ENCODE measurements at places on chromosomes 12 and 14.

DNA sequence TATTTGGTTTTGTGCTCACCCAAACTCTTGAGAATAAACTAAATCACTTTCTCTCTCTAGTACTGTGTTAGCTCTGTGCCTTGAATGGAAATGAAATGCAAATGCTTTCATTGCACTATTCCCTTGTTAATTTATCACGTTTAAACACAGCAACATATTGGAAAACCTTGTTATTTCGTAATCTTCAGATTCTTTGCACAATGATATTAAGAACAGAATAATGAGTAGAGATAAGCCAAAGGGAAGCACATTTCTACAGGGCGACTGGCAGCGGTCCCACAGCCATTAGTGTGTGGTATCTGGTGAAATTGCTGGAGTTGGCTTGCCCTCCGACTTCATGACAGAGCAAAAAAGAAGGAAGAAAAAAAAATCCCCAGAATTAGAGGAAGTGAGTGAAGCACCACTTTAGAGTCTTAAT, 166.1 kb upstream of the E2F7 start:
- DNase-seq: peak; percentile 30

DNA sequence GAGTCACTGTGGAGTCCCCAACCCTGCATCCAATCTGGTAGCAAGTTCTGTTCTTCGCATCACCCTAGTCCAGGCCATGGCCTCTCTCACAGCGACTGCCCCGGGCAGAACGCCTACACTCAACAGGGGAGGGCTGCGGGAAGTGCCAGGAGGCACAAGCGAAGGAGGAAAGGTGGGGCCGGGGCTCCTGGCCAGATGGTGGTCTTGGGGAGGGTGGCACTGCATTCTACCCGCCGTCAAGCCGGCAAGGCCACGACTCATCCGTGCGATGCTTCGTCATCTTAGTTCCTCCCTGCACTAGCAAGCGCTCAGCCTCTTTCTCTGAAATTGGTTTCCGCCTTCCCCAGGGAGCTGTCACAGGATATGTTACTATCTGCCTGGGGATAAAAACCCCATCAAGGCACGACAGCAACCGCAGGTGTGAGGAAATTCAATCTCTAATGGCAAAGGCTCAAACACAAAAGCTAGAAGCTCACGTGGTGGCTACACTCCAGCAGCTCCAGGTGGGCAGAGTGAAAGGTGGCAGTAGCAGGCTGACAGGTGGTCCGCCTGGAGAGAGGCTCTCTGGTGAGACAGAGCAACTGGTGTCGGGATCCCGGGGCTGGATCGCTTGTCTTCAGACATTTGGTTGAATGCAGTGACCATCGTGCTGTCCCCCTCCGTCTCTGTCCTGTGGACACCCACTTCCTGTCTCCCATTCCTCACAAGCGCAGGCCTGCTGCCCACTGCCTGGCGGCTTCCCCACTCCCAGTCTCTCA, 34.1 kb downstream of the ACADS start:
- DNase-seq: no peak

DNA sequence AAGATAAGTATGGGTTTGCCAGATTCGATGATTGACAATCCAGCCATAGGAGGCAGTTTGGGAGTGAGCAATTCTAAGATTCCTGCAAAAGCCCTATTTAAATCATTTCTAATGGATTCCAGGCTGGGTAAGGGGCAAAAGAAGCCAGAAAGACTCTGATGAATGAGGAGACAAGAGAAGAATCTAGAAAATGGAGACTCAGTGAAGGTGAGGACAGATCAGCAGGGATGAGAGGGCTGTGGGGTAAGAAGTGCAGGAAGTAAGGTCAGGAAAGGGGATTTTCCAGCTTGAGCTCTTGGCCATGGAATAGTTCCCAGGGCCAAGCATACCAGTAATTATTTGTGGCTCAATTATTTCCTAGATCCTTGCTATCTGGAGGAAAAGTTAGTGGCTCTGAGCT, 87.3 kb downstream of the TMX1 start:
- no peak for DNase-seq

- no peak for DNase-seq
Observed at GRCh38 chr12:26790645-26790994, 42.4 kb downstream of the ITPR2 start.

GRCh38 chr12:70590549-70591226, 46.5 kb downstream of the PTPRB start:
- no peak for DNase-seq

GRCh38 chr12:10384191-10384590, 5.7 kb downstream of the KLRK1 start:
- DNase-seq: no peak

GRCh38 chr14:101520621-101521472, 40.4 kb upstream of the DIO3 start:
- no peak for DNase-seq

DNA sequence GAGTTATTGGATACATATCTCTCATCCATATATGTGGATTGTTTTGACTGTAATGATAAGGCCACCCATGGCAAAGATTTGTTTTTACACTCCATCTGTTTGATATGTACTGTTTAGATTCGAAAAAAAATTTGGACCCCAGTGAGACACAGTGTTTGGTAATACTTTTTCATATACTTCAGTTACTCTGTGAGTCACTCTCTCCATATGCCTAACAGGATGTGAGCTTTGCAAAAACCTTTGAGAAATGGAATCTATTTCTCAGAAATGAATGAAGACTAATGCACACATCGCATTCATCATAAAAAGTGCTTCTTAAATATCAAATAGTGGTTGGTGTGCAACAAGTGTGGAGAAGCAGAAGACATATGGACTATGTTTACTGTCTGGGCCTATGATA, 781.5 kb downstream of the SLC6A15 start:
- DNase-seq: no peak

- DNase-seq: no peak
Observed at GRCh38 chr12:68446901-68447796, 115.0 kb upstream of the MDM1 start.

- DNase-seq: no peak
Observed at GRCh38 chr14:53570411-53571387, 385.9 kb downstream of the BMP4 start.

- no peak for DNase-seq
Observed at GRCh38 chr12:18899162-18899561, 161.2 kb downstream of the CAPZA3 start.

GRCh38 chr12:24200010-24200409, 250.5 kb upstream of the SOX5 start:
- no peak for DNase-seq

DNA sequence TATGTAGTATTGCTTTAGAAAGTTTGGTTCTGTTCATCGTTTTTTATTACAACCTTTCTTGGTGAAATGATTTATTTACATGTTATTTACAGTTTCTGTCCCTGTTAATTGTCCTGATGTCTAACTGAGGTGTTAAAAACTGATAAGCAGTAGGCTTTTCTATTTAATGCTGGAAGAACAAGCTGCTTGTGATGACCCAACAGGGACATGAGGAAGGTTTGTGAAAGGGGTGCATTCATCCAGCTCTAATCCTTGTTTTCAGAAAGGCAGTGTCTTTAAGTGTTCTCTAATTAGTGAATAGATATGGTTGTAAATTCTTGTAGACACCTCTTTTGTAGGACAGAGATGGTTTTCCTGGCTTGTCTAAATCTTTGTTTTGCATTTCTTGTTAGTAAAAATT, 191.4 kb downstream of the FOXA1 start:
- no peak for DNase-seq

- DNase-seq: no peak
Observed at GRCh38 chr14:73102806-73103497, 33.4 kb upstream of the PSEN1 start.
